GDM1 (cell line): ENCODE measurements at places on chromosomes 16 and 17.

GRCh38 chr17:40607641-40608040, 40.0 kb downstream of the SMARCE1 start:
- DNase-seq, result no peak

DNA sequence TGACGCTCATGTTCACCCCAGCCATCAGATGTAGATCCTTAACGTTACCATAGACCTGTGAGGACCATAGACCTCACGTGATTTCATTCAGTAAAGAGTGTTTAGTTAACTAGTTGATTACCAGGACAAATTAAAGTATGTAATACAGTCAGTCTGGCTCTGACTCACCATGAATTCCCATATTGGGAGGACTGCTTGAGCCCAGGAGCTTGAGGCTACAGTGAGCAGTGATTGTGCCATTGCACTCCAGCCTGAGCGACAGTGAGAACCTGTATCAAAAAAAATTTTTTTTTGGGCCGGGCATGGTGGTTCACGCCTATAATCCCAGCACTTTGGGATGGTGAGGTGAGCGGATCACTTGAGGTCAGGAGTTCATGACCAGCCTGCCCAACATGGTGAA, 13.5 kb upstream of the FA2H start:
- no peak for DNase-seq

DNA sequence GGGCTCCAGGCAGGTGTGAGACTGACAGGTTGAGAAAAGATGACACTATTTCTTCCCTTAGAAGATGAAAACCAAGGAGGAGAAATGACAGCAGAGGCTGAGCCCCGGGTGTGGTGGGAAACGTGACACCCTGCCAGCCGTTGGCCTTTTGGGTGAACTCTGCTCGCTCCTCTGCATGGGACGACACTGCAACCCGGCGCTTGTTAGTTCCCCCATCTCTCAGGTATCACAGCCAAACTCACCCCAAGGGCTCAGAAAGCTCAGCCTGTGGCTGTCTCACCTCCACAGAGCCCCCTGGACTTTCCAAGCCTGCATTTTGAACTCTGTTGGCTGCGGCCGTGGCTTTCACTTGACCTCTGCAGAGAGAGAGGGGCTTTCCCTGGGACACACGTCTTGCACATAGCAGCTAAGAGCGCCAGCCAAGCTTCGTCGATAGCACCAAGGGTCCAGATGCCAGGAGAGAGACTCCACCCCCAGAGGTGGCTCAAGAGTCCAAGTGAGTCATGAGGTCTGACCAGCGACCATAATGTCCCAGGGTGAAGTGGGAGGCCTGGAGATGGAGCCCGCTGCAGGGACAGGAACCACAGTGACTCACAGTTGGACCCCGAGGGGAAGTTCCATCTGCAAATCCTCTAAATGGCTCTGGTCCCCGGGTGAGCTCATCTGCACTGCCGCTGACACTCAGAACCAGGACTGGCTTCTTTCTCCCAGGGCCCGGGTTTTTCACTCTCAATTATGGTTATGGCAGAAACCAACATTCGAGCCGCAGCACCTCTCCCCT, 301.9 kb downstream of the SOX9 start:
- no peak for DNase-seq

- no peak for DNase-seq
Observed at GRCh38 chr16:3727806-3728381, 10.6 kb upstream of the TRAP1 start.

DNA sequence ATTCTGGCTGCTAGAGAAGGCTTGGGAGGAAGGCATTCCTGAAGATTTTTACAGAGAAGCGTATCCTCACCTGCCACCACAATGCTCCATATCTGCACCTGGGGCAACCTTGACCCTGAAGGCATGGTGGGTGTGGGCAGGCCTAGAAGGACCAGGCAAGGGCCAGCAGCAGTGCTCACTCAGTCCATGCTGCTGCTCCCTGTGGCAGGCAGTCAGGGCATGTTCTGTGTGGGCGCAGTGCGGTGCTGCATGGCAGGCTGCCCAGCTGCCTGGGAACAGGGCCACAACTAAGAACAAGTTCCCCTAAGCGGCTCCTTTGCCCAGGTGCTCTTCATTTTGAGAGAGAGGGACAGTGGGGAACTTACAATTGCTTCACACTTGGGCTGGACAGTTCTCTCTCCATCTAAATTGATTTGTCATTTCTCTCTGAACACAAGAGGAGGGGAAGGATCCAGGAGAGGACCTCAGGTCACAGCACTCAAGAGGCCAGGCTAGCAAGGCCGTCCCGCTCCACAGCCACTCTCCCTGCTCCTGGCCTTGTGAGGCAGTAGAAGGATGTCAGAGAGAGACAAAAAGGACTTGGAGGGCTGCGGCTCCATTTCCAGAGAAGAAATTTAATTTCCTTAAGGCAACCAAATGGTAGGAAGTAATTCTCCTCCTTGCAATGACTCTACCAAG, 158.8 kb downstream of the AATF start:
- DNase-seq, result no peak

- no peak for DNase-seq
Observed at GRCh38 chr16:56262148-56262547, 70.9 kb downstream of the GNAO1 start.

DNA sequence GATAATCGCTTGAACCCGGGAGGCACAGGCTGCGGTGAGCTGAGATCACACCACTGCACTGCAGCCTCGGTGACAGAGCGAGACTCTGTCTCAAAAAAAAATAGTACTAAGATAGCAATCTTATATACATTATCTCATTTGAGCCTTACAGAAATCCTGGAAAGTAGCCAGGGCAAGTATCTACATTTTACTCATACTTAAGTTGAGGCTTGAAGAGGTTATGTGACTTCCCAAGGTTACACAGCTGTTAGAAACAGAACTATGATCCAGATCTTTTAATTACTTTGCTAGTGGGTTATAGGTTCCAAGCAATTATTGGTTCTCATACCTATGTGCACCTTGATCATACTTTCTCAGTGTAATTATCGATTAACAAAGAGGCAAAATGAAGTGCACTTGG, 15.4 kb downstream of the C17orf78 start:
- DNase-seq, result no peak

GRCh38 chr17:17848311-17849082, 11.7 kb upstream of the SREBF1 start:
- DNase-seq, result no peak

DNA sequence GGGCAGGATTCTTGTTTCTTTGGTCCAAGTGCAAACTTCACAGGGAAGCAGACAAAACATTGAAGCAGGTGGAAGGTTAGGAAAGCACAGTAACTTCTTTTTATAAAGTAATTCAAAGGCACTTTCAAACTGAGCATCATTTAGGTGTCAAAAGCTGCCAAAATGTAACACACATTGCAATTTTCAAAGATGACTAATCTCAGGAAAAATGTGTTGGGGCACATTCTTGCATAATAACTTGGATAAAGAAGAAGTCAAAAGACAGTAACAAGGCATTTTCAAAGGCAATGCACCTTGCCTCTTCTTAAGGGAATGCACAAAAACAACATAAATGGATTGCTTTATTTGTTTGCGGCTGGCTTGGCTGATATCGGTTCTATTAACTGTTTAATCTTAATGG, 3.6 kb downstream of the KCNJ2 start:
- no peak for DNase-seq

DNA sequence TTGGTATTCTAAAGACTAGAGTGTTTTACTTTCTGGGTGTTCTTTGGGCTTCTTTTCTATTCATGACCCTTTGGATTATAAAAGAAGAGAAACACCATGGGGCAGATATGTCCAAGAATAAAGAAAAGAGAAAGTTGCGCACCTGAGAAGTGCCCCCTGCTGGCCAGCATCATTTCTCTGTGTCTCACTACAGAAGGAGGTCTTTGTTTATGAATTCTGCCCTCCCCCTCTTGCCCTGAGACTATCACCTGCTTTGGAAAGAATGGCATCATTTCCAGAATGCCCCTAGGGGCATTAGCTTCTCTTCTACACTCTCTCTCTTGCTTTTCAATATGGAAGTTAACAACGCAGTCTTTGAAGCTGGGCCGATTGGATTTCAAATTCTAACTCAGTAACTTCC, 45.0 kb downstream of the CDH13 start:
- DNase-seq, result no peak

GRCh38 chr17:69908626-69909368, 166.2 kb upstream of the KCNJ16 start:
- DNase-seq, result no peak
